ENCODE measurements at places on chromosomes 1 and 21.
A peak's percentile ranks its signal among the peaks of the same experiment; 100 is the strongest.

- DNase-seq, result no peak
Observed at GRCh38 chr1:72485801-72486200, 203.5 kb upstream of the NEGR1 start.

DNA sequence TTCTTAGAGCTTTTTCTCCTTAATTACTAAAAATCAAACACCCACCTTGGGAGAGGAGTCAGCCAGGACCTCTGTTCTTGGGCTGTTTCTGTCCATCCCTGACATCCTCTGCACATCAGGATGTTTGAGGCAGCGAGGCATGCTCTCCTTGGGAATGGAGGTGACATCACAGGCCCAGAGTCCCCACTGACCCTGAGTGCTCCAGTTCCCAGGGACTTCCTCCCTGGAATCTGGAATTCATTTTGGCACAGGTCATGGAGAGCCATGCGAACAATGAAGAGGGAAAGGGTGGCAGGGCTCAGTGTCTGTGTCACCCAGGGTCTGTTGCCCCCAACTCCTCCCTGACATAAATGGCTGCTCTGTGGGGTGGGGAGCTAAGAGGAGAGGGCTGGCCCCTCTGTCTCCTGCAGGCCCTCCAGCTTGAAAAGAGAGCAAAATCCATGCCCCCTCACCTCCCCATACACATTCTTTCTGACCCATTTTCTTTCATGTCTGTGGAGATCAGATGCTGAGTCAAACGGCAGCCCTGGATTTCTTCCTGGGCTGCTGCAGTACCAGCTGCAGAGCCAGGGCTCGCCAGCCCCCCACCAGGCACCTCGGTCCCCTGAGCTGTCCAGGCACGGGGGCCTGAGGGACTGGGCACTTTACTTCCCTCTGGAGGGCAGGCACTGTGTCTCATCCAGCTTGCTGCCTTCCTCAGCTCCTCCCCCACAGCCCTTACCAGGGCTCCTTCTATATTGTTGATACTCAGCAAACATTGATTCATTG is 102.0 kb downstream of the NMNAT2 start:
- no peak for DNase-seq

DNA sequence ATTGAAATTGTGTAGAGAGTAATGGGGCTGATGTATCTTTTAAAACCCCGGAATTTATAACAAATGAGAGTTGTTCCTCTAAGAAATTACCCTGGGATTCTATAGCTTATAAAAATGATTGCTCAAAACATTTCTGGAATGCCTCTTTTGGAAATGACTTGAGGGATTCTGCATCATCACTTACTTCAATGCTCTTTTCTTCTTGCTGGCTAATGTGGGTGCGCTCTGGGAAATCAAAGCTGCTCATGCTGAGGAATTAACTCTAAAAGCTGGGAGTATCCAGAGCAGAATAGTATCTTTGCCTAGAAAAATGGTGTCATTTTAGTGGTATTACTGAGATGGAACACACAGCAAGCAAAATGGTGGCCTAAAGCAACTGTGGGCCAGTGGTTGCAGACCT is 23.0 kb upstream of the TBX15 start:
- DNase-seq, result no peak

DNA sequence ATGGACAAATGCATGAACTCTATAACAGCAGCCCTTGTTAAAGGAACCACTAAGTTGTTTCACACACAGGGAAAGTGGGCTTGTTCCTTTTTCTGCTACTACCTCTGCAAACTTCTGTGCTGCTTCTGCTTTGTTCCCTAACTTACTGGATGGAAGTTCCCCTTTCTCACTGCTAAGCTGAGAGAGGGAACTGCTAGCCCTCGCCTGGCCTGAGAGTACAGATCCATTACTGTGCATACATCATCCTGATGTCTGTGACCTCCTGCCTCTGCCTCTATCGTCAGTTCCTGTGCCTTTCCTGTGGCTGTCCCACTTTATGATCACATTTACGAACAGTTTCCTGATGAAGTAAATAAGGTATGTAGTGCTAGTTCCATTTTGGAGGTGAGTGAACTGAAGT is 3.5 kb downstream of the GNAT2 start:
- DNase-seq, result no peak

- no peak for DNase-seq
Observed at GRCh38 chr1:240099329-240099728, 7.6 kb downstream of the FMN2 start.

- no peak for DNase-seq
Observed at GRCh38 chr1:21586846-21587601, 77.8 kb downstream of the ALPL start.

GRCh38 chr1:89732643-89733222 is 88.1 kb upstream of the LRRC8D start:
- DNase-seq, result no peak

GRCh38 chr1:3471356-3472087 is 17.1 kb downstream of the ARHGEF16 start:
- no peak for DNase-seq

GRCh38 chr1:177442584-177442983 is 271.8 kb downstream of the BRINP2 start:
- no peak for DNase-seq

- DNase-seq, result no peak
Observed at GRCh38 chr1:8477983-8478362, 160.1 kb downstream of the SLC45A1 start.

- DNase-seq, result no peak
Observed at GRCh38 chr21:14942801-14943490, 121.9 kb downstream of the NRIP1 start.

DNA sequence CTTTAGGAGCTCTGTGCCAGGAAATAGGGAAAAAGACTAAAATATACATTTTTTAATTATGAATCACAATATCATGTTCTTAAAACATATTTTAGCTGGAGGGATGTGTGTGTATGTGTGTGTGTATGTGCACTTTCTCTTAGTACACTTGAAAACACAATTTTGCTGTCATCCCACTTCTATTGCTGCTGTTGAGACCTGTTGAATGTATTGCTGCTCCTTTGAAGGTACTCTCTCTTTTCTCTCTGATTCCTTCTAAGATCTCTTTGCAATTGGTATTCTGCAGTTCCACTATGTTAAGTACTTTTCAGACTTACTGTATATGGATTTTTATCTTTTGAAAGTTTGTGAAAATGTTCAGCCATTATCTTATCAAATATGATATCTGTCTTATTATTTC is 43.5 kb upstream of the COG2 start:
- DNase-seq, result no peak

- DNase-seq, result no peak
Observed at GRCh38 chr1:24868016-24868875, 61.8 kb downstream of the RUNX3 start.

DNA sequence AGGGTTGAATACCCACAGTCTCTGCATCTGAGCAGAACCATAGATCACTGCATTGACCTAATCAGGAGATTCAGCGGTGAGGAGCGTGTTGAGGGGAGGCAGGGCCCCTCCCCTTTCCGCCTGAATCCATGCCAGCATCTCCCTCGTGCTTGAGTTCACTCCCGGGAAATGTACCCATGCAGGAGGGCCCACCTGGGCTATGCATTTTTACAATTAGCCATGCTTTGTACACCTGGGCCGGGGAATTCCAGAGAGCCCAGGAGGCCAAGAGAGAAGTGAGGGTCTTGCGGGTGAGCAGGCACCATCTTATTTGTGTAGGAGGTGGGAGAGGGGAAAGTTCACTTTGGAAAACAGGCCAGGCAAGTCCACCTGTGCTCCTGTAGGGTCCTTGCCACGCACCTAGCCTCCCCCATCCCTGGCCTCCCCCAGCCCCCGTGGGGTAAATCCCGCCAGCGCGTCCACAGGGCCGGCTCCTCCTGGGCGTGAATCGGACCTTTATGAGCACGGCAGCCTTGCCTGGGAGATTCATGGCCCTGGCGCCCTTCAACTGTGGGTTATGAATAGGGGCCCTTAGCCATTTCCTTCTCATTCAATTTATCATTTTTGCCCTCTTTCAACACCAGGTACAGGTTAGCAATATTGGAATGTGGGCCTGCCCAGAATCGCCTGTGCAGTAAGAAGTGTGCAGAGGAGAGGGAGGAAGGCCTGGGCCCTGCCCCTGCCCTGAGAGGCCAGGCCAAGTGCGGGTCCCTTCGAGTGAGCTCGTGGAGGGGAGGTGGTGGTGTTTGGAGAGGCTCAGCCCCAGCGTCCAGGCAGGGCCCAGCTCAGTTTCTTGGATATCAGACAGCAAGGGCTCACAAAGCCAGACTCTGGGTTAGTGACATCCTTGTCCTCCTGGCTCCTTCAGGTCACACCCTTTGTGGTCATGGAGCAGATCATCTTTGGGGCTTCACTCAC is 84.4 kb upstream of the ACTRT2 start:
- DNase-seq, result no peak

- no peak for DNase-seq
Observed at GRCh38 chr1:71210718-71211117, 129.9 kb upstream of the ZRANB2 start.

DNA sequence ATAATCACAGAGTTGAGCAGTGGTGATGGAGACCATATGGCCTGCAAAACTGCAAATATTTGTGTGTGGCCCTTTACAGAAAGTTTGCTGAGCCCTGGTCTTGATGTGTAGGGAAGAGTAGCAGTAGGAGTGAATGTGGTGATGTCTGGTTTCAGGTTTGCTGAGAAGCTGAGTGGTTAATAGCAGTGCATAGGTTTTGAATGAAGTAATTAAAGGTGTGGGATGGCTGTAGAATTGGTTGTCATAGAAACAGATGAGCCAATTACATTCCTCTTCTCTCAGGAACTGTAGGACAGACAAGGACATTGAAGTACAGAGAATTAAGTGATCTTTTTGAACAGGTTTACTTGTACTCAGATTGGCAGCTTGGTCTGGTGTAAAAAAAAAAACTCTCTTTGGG is 37.4 kb downstream of the PRDM2 start:
- DNase-seq, result no peak

DNA sequence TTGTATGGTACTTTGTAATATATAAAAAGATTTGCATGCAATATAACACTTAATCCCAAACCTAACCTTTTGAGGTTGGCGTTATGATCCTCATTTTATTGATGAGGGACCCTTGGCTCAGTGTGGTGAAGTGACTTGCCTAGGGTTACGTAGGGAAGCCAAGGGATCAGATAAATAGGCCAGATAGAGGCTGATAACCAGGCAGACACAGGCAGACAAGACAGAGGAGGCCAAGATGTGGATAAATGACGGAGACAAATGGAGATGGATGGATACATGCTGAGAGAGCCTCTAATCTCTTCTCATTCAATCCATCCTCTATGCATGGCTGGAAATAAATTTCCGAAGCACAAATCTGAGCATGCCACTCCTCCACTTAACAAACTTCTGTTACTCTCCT is 136.9 kb upstream of the SPATA6 start:
- no peak for DNase-seq

- no peak for DNase-seq
Observed at GRCh38 chr1:157116737-157117103, 17.1 kb upstream of the ETV3L start.

DNA sequence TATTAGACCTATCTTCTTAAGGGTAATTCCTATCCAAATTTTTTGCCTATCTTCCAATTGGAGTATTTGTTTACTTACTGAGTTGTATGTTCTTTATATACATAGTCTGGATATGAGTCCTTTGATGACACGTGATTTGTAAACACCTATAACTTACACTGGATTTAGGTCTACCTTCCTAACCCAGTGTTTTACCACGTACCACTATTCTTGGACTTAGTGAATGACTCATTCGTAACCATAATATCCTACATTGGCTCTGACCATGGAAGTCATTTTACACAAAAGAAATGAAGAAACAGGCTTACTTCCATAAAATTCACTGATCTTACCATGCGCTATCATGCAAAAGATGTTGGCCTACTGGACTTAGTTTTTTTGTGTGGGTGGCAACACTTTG is 23.9 kb upstream of the ZZZ3 start:
- no peak for DNase-seq

DNA sequence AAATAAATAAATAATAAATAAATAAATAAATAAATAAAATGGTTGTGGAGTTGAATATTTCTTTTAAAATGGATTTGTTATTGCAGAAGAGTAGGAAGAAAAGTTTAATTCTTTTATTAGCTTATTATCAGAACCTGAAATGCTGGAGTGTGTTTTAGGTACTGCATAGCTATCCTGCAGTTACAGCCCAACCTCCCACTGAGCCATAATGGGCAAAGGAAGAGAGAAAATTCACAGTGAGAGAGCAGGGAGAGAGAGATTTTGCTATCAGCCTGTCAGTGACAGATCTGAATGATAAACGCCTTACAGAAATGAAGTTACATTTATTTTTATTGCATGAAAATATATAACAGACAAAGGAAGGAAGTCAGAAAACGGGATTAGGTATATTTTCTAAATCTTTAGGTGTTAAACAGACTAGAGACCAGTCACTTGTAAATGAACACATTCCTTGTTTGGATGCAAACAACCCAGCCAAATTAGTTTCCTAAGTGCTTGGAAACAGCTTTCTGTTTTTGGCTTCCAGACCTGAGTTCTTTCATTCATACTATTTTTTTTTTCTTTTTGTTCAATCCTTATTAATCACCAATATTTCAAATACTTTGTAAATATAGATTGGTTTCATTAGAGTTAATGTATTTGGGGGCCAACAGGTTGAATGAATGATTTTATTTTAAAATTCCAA is 425.3 kb downstream of the USP25 start:
- DNase-seq, result no peak

DNA sequence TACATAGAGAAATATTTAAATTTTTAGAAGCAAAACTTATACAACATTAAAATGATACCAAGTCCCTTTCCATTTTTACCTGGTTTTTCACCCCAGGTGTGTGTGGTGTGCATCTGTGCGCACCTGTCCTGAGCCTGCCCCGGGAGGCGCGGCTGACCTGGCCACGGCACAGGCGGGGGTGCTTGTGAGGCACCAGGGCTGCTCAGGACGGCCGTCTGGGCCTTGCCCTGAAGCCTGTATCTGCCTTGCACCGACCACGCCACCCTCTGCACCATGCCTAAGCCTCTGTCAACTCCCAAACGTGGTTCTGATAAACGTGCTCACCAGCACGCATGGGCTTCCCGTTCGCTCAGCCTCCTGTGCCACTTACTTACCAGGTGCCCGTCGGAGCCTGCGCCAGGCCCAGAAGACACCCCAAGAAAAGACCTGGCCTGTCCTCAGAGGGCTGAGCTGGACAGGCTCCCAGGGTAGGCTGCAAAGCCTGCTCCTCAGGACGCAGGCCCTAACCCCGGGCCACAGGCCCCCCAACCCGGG is 20.9 kb downstream of the PANK4 start:
- no peak for DNase-seq

DNA sequence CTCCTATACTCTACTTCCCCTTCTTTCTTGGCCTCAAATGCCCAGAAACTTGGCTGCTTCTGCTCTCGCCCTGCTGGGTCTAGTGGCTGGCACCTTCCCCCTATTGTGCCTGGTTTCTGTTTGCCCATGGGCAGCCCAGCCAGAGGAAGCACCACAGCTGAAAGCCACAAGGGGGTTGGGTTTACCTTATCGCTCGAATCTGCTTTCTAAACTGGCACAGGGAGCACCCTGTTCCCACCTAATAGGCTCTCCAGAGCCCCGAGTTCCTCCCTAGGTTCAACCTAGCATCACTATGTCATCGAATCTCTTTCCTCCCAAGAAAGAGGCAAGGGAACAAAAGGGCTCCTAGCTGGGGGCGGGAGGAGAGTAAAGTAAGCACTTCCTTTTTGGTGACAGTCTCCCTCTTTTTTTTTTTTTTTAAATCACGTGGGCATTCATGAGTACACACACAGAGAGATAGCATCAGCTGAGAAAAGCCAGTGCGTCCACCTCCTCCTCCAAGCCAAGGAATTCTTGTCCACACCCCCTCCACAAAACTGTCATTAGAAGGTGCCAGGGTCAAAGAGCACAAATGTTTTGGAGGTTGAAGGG is 72.8 kb downstream of the PLEKHA6 start:
- DNase-seq, result peak; percentile 40

All from effector memory CD8-positive, alpha-beta T cell (primary cell).